Dorsolateral prefrontal cortex (tissue), 122 donors: ENCODE measurements at places on chromosomes 1 and 21.

- DNase-seq: no peak
Observed at GRCh38 chr1:12032161-12032621, 12.9 kb downstream of the MIIP start.

GRCh38 chr1:228463559-228464455 is 23.4 kb upstream of the RNF187 start:
- DNase-seq: no peak

DNA sequence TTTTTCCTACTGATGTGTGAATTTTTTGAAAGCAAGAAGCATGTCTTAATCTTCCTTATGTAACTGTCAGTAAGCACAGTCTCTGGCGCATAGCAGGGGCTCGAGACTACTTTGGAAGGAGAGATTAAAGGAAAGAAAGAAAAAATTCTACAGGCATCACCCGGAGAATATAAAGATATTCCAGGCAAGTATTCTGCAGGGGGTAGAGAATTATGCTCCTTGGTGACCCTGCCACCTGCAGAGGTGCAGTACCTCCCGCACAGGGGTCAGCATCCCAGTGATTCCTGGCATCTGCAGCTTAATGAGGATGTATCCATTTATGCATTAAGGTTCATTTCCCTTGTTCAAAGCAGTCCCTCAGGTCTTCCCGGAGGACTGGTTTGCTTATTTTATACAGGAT is 87.6 kb upstream of the WLS start:
- no peak for DNase-seq

GRCh38 chr1:193960499-193960898 is 774.1 kb upstream of the B3GALT2 start:
- DNase-seq: no peak

DNA sequence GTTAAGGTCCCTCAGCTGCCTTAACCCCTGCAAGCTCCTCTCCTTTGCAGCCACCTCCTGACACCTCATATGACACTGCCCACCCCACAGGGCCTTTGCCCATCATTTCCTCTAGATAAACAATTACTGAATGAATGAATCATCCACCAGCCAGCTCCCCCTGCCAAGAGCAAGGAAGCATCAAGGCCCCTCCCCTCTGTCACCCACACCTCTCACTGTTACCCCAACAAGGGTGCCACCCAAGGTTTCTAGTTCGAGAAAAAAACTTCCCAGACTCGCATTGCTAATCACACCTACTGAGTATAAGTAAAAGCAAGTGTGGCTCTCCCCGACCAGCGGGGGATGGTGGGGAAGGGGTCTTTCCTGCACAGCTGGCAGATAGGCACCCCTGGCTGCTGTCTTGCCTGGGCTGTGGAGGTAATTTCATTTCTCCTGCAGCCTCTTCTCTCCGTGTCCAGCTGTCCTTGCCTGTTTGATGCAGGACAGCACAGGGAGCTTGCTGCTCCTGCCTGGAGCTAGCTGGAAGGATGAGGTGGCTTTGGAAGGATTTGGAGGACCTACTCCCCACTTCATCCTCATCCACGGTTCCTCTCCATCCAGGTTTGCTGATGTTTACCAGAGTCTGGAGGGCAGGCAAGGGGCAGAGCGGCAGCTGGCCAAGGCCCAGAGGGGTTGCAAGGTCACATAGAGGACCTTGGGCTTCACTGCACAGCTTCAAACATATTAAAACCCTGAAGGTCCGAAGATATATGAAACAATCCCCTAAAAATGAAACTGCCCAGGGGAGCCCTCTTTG is 33.1 kb upstream of the LBR start:
- DNase-seq: no peak

- peak; percentile 67 for DNase-seq
Observed at GRCh38 chr1:32361674-32362473, 411 bp downstream of the FAM229A start.

DNA sequence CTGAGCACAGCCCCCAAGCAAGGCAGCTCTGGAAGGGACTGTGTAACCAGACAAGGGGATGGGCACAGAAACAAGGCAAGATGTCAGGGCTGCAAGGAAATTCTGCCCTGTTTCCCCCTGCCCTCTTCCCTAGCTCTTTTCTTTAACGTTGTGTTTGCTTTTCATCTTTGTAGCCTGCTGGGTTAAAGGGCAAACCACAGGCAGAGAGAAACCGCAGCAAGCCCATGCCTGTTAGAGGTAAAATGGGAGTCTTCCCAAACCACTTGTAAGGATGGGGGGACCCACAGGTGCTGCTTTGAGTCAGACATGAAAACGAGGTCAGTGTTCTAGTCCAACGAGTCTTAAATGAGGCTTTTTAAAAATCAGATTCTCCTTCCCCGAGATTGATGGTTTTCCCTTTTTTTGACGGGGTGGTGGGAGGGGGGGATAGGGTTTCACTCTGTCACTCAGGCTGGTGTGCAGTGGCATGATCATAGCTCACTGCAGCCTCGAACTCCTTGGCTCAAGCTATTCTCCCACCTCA is 13.3 kb downstream of the TGFBR3 start:
- DNase-seq: no peak

- no peak for DNase-seq
Observed at GRCh38 chr1:169928438-169929209, 34.9 kb upstream of the SCYL3 start.

GRCh38 chr1:212964102-212964501 is 13.8 kb downstream of the VASH2 start:
- DNase-seq: no peak

DNA sequence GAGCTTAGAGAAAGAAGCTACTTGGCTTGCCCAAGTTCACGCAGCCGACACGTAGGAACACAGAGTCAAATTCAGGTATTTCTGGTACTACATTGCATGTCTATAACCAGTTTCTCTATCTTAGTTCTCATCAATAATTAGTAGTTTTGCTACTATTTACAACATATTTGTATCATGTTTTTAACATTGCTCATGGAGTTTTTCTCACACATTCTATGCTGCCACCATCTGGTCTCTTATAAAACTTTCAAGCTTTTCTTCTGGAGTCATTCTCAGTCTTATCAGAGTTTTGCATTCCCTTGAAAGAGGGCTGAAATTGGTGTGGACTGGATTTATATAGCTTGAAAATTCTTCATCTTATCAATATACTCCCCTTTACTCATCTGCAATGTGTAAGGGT is 118.8 kb upstream of the PALMD start:
- no peak for DNase-seq

DNA sequence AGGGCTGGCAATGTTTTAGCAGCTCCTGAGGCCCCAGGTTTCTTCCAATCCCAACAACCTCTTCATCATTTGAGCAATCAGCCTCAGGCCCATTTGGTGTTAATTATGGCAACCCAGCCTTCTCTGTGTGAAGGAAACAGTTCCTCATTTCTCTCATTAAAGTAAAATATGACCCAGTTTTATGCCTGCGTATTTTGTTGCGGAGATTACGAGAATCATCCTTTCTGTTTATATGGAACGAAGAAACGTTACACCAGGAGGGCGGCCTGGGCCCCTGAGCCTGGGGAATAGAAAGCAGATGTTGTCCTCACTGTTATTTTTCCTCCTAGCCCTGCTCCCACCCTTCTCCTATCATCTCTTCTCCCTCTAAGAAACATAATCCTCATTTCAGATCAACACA is 332.2 kb upstream of the USP24 start:
- DNase-seq: no peak

GRCh38 chr1:226712742-226713419 is 26.2 kb downstream of the ITPKB start:
- DNase-seq: no peak

- peak; percentile 67 for DNase-seq
Observed at GRCh38 chr21:46634966-46635323, 529 bp upstream of the PRMT2 start.

- no peak for DNase-seq
Observed at GRCh38 chr1:76080552-76081079, 6.1 kb downstream of the ST6GALNAC3 start.

DNA sequence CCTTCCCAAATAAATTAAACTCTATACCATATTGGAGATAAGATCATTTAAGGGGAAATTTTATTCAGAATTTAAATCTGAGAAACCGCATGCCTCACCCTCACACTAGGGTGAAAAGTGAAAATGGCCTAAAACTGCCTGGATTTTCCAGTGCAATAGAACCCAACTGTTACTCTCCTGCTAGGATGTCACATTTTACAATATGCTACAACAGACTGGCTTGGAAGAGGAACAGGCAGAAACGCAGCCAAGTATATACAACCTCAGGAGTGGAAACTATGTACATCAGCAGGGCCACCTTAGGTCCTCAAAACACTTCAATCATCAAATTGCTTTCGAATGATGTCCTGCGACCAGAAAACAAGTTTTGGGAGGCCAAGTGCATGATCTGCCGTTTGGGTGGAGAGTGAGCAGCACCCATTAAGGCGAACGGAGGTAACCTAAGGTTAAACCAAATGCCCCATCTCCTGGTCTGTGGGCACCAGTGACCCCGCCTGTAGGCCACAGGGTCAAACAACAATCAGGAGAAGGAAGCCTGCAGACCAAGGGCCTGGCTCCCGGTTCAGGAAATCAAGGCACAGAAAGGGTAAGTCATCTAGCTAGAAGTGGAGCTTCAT is 4.9 kb downstream of the RCAN1 start:
- DNase-seq: no peak

- no peak for DNase-seq
Observed at GRCh38 chr1:153474347-153474746, 13.9 kb upstream of the S100A7 start.

DNA sequence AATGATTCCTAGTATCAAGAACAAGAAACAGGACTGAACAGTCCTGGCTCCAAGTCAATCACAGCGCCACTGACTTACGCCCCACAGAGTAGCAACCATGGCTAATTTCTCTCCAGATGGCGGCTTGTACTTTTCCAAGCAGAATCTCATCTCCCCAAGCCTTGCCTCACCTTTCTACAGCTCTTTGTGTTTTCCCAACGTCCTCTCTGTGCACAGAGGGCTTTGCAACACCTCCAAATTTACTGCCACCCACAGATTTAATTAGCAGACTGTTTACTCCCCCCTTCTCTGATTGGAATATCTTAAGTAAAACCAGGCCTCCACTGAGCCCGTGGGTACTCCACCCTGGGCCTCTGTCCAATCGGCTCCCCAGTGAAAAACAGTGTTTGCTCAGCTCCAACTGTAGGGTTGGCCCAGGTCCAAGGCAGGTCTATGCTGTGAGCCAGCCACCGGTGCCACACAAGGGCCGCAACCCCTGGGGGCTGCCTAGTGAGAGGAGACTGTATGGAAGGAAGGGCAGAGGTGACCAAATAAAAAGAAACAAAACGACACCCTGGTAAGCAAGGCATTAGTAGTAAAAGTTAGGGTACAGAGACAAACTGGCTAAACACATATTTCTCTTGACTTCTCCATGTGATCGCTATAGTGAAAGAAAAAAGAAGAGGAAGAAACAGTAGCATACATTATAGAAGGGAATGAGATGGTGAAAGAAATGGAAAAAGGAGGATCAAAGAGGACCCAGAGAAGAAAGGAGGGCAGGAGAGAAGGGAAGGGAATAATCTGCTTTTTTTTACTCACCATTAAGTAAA is 128.4 kb upstream of the SOD1 start:
- peak; percentile 26 for DNase-seq

DNA sequence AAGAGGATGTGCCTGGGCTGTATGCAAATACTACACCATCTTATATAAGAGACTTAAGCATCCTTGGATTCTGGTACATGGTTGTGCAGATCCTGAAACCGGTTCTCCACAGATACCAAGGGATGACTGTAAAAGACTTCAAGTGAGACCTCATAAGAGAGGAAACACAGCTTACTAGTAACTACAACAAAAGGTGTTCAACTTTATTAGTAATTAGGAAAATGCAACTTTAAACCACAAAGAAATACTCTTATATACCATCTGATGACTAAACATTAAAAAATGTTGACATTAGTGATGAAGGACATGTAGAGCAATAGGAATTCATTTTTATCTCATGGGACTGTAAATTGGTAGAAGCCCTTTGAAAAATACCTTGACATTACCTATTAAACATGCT is 102.7 kb downstream of the RASAL2 start:
- DNase-seq: no peak

GRCh38 chr1:234208351-234208750 is 164.9 kb upstream of the COA6 start:
- no peak for DNase-seq

DNA sequence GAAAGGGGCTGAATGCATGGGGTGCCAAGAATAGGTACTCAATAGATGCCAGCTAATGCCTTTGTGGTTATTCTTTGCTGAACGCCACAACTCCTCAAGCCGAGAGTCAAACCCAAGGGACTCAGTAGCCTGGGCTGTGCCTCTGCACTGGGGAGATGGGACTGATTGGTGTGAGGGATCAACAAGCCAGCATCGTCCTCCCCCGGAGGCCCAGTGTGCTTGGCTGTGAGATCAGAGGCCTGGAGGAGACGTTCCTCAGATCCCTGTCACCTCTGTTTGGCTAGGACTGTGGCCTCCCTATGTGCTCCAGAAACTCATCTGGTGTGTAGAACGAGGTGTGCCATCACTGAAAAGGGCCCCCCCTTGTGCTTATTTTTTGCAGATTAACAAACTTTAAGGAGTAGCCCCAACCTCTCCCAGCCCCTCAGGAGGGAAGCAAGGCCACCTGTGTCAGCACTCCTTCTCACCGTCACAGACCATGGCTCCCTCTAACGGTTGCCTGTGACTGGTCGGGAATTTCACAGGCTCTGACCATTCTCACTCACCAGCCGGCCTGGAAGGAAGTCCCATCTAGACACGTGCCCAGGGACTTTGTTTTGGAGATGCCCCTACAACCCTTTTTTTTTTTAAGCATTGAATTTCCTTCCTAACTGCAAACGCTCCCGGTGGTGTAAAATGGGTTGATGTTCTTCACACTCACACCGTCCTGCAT is 194.0 kb upstream of the VAMP3 start:
- peak; percentile 22 for DNase-seq

DNA sequence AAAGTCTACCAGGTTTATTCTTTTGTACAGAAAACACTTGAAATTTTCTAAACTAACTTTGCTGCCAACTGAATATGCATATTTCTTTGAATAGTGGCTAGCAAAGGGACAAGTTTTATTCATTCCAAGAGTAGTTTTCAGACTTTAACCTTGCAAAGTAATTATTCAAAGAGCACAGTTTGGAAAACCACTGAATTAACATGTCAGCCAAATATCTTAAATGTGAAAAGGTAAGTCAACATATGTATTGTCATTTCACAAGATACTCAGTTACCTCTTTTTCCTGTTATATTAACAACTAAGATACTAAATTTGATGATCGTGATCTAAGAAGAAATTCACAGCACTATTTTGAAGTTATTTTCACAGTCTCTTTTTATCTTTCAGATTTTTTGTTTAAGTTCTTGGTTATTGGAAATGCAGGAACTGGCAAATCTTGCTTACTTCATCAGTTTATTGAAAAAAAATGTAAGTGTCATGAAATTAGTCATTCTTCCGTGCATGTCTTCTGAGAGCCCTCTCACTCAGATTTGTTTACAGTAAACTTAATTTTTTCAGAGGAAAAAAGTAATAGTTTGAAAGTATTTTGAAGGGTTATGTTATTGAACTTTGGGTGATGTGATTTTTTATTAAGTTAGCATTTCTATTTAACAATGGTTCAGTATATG is 15.3 kb downstream of the RAB4A start:
- no peak for DNase-seq

GRCh38 chr1:233112186-233113008 is 162.0 kb downstream of the NTPCR start:
- no peak for DNase-seq

- DNase-seq: no peak
Observed at GRCh38 chr21:45498646-45499000, 43.6 kb downstream of the SLC19A1 start.

GRCh38 chr21:44923480-44924084 is 2.9 kb upstream of the ITGB2 start:
- no peak for DNase-seq
